Activated CD4-positive, alpha-beta T cell treated with anti-CD3 and anti-CD28 coated beads for 4 hours (primary cell): ENCODE measurements at places on chromosomes 1 and 21.

- DNase-seq = no peak
Measured at GRCh38 chr1:67130673-67131072, 4.1 kb downstream of the C1orf141 start.

- DNase-seq = no peak
Measured at GRCh38 chr1:181175356-181175910, 86.9 kb downstream of the IER5 start.

DNA sequence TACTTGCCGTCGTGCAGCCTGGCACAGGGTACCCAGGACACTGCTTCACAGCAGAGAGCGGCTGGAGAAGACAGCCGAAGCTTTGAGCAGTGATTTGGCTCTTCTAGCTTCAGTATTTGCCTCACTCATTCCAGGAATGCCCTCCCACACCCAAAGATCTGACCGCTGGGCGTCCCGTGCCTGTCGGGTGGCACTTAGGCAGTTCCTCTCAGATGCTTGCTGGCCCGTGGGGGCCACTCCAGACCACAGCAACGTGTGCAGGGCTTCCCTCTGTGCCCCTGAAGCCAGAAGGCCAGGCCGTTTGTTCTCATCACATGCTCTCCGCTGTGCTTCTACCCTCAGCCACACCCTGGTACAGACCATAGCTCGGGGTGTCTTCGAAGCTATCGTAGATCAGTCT is 17.0 kb downstream of the RRP1B start:
- DNase-seq = no peak

GRCh38 chr1:160208557-160209320 is 3.6 kb downstream of the PEA15 start:
- DNase-seq = no peak

GRCh38 chr1:59455206-59455605 is 158.3 kb downstream of the FGGY start:
- DNase-seq = no peak

DNA sequence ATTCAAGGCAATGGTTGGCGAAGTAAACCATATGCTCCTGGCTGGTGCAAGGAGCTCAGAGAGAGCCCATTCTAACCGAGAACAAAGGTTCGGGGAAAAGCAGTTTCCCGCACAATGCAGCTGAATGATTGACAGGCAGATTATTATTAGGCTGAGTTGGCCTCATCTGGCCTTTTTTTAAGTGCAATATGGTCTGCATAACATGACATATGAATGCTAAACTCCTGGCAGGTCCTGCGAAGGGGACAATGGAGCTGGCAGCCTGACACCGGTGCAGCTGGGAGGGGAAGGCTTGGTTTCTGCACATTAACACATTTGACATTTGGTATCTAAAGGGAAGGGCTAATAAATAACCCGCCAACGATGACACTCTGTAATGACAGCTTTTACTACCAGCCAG is 92.0 kb downstream of the MIS18A start:
- DNase-seq = no peak

- no peak for DNase-seq
Measured at GRCh38 chr1:84360316-84360715, 38.0 kb upstream of the DNASE2B start.

GRCh38 chr1:244830639-244831038 is 4.8 kb upstream of the COX20 start:
- DNase-seq = no peak

DNA sequence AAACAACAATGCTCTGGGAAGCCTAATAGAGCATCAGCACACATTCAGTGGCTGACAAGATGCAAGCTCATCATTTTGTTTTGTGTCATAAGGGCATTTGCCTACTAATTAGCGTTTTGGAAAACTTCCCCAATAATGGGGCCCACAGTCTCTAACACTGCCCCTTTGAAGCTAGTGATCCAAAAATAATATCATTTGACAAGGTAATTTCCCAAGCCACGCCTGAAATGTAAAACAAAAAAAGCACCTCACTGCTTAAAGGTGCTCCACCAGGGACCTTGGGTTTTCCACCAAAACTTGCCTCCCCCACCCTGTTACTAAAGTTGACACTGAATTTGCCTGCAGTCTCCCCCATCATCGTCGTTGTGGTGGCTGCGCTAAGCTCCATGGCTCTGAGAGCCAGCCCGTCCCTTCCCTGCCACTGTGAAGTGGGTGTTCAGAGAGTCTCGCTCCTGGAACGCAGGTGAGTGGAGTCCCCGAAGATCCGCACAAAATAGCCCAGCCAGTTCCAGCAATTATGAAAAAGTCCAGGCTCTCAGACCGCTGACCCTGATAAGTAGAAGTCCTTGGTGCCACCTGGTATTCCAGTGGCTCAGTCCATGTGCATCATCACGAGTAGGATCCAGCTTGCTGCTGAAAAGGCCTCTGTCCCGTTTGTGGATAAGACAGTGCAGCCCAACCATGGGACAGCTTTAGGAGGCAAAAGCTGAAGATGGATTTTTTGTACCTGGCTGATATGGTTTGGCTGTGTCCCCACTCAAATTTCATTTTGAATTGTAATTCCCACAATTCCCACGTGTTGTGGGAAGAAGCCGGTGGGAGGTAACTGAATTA is 52.2 kb downstream of the RAB3GAP2 start:
- DNase-seq = no peak
